ENCODE measurements at places on chromosomes 3 and 15.

GRCh38 chr3:23105048-23105447 is 98.1 kb upstream of the UBE2E2 start:
- no peak for DNase-seq

DNA sequence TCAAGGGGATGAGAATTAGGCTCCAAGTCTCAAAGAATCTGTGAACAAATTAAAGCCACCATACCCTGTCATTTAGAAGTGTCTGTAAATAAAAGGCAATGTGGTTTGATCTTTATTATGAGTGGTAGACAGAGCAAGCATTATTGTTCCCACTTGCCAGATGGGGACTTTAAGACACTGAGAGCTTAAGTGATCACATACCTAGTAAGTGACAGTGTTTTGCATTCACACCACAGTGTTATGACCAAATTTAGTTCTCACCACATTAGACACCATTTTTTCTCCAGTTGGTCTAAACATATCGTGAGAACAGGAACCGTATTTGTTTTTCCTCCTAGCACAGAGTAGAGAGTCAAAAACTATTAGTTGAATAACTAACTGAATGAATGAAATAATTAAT is 13.2 kb upstream of the ZBED2 start:
- no peak for DNase-seq

- DNase-seq, result no peak
These were observed 44.4 kb upstream of the GALNT15 start for GRCh38 chr3:16130066-16130465.

GRCh38 chr3:169812332-169813235 is at the start of the genes LRRC34 and LRRIQ4:
TSS of gene LRRC34 (minus strand) at chr3:169812904. CDS start at chr3:169812548, 356 bp downstream.
TSS of gene LRRIQ4 (plus strand) at chr3:169812870. CDS start at chr3:169821922, 9,052 bp downstream.
- DNase-seq, result peak; percentile 19

GRCh38 chr15:73325191-73325861 is 43.4 kb downstream of the HCN4 start:
- no peak for DNase-seq

DNA sequence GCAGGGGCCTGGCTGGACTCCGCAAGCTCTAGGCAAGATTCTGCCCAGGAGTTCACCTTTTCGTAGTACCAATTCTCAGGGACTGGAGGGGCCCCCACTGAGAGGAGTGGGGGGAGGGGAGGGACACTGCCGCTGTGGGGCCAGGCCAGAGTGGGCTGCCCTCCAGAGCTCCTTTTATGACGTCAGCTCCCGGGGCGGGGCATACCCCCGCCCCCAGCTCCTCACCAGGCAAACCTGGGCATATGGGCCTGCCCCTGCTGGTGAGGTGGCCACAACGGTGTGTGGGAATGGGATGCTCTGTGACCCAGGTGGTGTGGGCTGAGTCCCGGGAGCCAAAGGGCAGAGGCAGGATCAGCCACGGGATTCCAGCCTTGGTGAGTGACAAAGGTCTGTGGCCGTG is 3.3 kb downstream of the DNAJB8 start:
- DNase-seq, result no peak

DNA sequence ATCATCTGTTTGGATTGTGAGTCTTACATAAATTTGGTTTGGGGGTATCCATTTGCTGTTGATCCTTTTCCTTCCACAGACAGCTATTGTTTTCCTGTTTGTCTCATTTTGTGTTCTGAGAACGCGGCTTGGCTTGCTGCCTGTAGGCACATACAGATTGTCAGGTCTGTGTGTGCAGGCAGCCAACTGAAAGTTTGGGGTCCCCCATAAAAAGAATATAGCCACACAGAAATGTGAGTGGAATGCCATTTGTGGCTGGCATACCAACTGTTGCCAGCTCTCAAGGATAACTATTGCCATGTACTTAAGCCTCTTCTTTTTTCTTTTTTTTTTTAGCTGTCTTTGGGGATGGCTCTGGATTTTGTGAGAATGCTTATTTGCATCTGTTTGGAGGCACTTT is 1308.0 kb downstream of the ROBO1 start:
- DNase-seq, result no peak

- no peak for DNase-seq
These were observed 51.6 kb upstream of the HEG1 start for GRCh38 chr3:125107363-125107762.

GRCh38 chr3:196883361-196883760 is 15.6 kb downstream of the SENP5 start:
- no peak for DNase-seq

DNA sequence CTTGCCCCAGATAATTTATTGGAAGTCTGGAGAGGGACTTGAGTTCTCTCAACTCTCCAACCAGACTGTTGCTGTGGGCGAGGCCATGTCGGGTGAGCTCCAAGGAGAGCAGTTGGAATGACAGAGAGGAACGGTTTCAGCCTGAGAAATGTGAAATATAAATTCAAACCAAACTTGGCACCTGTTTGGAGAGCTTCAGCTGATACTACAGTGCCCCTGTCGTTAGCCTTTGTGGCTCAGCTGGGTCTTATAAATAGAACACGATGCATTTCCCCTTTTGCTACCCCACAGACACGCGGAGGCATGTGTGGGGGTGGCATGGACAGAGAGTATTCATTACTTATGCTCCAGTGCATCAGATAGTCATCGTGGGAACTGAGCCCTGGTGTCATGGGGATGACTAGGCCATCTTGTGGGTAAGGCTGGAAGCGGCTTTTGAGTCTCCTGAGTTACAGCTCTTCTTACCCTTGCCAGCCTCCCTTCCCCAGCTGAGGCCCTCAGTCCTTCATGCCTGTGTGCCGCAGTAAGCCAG is 15.6 kb downstream of the SMAD3 start:
- DNase-seq, result no peak

- DNase-seq, result no peak
These were observed 32.6 kb downstream of the PPCDC start for GRCh38 chr15:75056036-75056435.

GRCh38 chr3:40720341-40720740 is 195.6 kb downstream of the ZNF621 start:
- DNase-seq, result no peak

- no peak for DNase-seq
These were observed 6.8 kb upstream of the WNT7A start for GRCh38 chr3:13886593-13887129.

DNA sequence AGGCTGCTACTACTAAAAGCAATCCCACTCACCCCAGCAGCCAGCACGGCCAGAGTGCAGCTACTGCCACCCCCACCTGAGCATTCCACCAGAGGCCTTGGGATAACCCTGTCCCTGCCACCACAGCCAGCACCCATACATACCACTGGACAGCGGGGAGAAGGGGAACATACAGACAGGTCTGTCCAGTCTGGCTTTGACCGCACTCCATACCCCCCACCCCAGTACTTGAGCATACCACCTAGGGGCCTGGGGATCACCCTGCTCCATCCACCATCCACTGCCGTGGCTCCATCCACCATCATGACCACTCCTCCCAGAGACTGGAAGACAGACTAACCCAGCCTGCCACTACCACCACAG is 210.1 kb downstream of the ATP8B4 start:
- DNase-seq, result no peak

GRCh38 chr3:53181024-53181371 is 20.0 kb downstream of the PRKCD start:
- no peak for DNase-seq

- no peak for DNase-seq
These were observed 38.1 kb downstream of the UBE2E1 start for GRCh38 chr3:23843869-23844268.
